NCI-H345 (cell line): ENCODE measurements at places on chromosomes 7 and 10.

GRCh38 chr7:99143521-99143852 is 421 bp downstream of the SMURF1 start:
- no peak for DNase-seq

GRCh38 chr7:128160296-128160695 is 80.8 kb upstream of the LEP start:
- DNase-seq = no peak

- no peak for DNase-seq
Measured at GRCh38 chr7:2068693-2069471, 163.9 kb downstream of the MAD1L1 start.

DNA sequence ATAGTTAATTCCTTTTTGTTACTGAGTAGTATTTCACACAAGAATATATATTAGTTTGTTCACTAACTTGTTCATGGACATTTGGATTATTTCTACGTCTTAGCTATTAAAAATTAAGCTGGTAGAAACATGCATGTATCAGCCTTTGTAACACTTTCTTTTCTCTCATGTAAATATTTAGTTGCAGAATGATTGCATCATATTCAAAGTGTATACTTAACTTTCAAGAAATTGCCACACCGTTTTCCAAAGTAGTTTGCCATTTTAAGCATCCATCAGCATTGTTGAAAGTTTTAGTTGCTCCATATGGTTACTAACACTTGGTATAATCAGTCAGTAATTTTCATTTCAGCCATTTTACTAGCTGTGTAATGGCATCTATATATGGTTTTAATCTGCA is 666.9 kb downstream of the NXPH1 start:
- no peak for DNase-seq

- DNase-seq = no peak
Measured at GRCh38 chr10:124095096-124095495, 1.7 kb upstream of the CHST15 start.

- no peak for DNase-seq
Measured at GRCh38 chr10:15122477-15123030, 25.4 kb downstream of the RPP38 start.

DNA sequence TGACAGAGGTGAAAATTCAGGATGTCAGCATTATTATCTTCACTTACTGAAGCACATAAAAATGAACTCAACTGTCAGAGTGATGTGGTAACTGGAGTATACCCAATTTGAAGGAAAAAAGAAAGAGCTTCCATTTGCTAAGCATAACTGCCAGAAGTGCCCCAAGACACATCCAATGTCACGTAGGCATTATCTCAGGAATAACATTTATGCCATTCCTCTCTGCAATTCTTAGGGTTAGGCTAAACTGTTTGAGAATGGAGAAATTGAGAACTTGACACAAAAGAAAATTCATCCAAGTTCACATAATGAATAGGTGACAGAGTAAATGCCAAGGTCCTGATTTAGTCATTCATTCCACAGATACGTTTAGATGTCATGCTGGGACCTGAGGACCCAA is 148.6 kb downstream of the GRM3 start:
- DNase-seq = no peak

GRCh38 chr10:126042354-126042753 is 146.0 kb downstream of the FANK1 start:
- no peak for DNase-seq
